ENCODE measurements at places on chromosomes 2 and 18.

- DNase-seq: no peak
Measured at GRCh38 chr2:168592181-168592831, 136.2 kb downstream of the CERS6 start.

DNA sequence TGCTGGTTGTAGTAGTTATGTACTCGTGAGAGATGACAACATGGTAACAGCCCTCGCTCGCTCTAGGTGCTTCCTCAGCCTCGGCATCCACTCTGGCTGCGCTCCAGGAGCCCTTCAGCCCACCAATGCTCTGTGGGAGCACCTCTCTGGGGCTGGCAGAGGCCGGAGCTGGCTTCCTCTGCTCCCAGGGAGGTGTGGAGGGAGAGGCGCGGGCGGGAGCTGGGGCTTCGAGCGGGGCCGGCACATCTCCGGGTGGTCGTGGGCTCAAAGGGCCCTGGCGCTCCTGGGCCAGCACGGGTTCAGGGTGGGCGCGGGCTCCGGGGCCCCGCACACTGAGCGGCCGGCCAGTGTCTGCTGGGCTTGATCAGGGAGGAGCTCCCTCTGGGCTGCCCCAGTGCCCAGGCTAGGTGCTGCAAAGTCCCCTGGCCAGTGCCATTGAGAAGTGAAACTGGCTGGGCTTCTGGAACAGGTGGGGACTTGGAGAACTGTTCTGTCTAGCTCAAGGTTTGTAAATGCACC lies 1012.1 kb downstream of the CNTNAP5 start:
- DNase-seq: no peak

- no peak for DNase-seq
Measured at GRCh38 chr18:30485078-30485477, 557.5 kb downstream of the DSC3 start.

DNA sequence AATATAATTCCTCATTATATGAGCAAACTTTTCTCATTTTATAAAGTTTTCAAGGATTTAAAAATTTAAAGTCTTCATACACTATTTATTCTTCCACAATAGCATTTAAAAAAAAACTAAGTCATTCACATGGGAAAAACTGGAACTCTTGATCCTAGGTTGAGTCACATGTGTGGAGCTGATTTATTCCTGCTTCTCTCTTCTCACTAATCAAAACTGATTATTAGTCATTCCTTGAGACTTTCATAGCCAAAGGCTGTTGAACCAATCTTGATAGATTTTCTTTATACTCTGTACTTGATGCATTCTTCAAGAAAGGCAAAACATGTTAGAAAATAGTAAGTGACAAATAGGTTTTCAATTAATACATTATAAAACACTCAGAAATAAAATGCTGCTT lies 27.4 kb downstream of the NR4A2 start:
- no peak for DNase-seq

DNA sequence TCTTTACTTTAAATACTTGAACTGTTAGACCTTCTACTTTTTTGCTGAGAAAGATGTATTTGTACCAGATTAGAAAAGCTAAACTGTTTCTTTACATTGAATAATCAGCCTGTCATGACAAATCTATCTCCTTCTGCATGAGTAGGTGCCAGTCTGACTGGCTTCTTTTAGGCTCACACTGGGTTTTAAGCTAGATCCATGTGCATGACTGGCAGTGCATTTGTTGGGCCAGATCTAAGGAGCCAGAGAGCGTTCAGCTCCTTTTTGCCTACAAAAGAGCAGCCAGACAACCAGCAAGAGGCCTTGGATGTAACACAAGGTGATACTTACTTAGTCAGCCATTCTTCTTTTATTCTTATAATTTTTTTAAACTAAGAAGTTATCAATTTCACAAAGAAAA lies 82.0 kb upstream of the OTX1 start:
- no peak for DNase-seq

GRCh38 chr18:49399003-49399402 lies 61.4 kb downstream of the DYM start:
- DNase-seq: no peak

- DNase-seq: no peak
Measured at GRCh38 chr2:98923244-98923940, 12.6 kb downstream of the CRACDL start.

GRCh38 chr18:3340015-3340681 lies 78.2 kb downstream of the MYL12B start:
- no peak for DNase-seq

GRCh38 chr18:11826836-11827235 lies 24.4 kb upstream of the CHMP1B start:
- DNase-seq: no peak

DNA sequence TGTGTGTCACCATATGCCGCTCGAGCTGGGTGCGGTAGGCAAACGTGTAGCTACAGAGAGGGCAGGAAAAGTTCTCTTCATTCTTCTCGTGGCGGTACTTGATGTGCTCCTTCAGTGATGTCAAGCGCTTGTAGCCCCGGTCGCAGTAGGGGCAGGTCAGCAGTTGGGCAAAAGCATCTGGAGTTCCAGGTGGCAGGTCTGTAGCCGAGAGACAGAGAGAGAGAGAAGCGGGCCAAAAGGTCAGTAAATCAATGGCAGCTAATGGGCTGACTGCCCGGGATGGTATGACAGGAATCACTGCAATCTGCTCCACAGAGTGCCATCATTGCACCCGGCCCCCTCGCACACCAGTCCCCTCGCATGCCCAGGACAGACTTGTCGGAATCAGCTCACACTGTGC lies 116.0 kb downstream of the ZEB2 start:
- DNase-seq: no peak

DNA sequence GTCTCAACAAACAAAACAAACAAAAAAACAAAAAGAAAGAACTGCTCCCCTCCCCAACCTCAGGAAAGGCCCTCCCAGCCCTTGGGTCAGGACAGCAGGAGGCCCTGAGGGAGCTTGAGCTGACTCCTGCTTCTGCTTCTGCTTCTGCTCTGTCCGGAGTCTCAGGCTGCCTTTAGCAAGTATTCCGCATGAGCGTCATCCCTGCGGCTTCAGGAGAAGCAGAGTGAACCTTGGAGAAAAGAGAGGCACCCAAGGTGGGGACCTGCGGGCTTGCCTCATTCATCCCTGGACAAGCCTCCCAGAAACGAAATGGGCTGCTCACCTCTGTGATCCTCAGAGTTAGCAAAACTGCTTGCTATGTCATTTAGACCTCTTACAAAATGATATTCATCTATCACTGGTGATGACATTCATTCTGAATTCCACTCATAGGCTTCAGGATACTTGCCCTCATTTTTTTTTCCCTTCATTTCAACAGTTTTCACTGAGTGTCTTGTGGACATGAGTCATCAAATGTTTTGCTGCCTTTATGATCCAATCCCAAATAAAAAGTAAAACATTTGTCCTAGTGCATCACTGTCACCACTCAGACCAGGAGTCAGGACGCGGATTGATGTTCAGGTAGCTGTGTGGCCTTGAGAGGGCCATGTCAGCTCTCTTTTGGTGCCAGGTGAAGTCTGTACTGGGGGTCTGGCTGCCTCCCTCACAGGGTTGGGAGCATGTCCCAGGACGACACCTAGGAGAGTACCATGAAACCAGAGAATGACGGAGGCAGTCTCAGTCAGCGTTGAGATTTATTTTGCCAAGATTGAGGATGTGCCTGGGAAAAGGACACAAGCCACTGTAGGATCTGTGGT lies 51.7 kb downstream of the IMPA2 start:
- no peak for DNase-seq

DNA sequence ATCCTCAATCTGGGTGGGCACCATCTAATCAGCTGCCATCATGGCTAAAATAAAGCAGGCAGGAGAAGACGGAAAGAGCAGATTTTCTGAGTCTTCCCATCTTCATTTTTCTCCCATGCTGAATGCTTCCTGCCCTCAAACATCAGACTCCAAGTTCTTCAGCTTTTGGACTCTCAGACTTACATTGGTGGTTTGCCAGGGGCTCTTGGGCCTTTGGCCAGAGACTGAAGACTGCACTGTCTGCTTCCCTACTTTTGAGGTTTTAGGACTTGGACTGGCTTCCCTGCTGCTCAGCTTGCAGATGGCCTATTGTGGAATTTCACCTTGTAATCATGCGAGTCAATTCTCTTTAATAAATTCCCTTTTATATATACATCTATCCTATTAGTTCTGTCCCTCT lies 36.6 kb downstream of the DIPK1C start:
- DNase-seq: no peak

- no peak for DNase-seq
Measured at GRCh38 chr2:212299333-212299732, 239.3 kb downstream of the ERBB4 start.

GRCh38 chr2:175363699-175364098 lies 182.2 kb upstream of the ATP5MC3 start:
- no peak for DNase-seq

- no peak for DNase-seq
Measured at GRCh38 chr2:45812011-45812500, 160.6 kb downstream of the PRKCE start.

GRCh38 chr18:23673725-23674124 lies 11.0 kb upstream of the ANKRD29 start:
- no peak for DNase-seq

Data from activated T-cell treated with anti-CD3 and anti-CD28 coated beads, Interleukin-2, amount 50 U/mL, for 48 hours (primary cell).